EL (cell line): ENCODE measurements at places on chromosomes 7 and 10.

DNA sequence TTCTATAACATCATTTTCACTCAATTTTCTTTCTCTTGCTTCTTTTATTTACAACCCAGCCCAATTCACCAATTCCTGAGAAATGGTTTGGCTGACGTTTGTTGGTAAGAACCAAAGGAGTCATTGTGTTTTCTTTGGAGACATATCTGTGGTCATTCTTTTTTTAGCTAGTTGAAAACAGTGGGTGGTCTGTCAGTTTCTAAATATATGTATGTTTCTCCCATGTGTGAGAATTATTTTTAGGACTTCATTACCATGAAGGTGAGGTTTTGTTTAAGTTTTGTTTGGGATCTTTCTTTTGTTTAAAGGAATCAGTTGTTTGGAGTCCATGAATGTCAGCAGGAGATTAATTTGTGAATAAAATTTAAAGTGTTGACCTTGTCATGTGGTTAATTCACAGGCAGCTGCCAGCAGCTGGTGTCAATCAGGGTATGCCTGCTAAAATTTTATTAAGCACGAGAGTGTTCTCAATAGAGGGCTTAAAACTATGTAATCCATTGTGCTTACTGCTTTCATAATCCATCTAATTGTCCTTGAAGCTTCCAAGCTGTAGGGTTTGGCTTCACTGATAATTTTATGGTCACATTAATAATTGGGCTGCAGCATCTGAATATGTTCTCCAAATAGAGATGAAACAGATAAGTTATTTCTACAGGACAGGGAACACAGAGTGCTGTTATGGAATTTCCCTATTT is 38.7 kb downstream of the INSYN2A start:
- DNase-seq = no peak

- no peak for DNase-seq
These were observed 435.9 kb downstream of the PLXNA4 start for GRCh38 chr7:132140341-132140740.

- peak; percentile 34 for DNase-seq
These were observed 230.1 kb upstream of the PRPS1L1 start for GRCh38 chr7:18257711-18258110.

- DNase-seq = peak; percentile 50
These were observed 28.1 kb upstream of the NAMPT start for GRCh38 chr7:106312906-106313305.

- no peak for DNase-seq
These were observed 189.9 kb downstream of the MTERF1 start for GRCh38 chr7:91690541-91691070.

- no peak for DNase-seq
These were observed 152.7 kb downstream of the ZNF438 start for GRCh38 chr10:30878920-30879319.

- peak; percentile 45 for DNase-seq
These were observed 79.0 kb upstream of the TMEM168 start for GRCh38 chr7:112869111-112869774.

DNA sequence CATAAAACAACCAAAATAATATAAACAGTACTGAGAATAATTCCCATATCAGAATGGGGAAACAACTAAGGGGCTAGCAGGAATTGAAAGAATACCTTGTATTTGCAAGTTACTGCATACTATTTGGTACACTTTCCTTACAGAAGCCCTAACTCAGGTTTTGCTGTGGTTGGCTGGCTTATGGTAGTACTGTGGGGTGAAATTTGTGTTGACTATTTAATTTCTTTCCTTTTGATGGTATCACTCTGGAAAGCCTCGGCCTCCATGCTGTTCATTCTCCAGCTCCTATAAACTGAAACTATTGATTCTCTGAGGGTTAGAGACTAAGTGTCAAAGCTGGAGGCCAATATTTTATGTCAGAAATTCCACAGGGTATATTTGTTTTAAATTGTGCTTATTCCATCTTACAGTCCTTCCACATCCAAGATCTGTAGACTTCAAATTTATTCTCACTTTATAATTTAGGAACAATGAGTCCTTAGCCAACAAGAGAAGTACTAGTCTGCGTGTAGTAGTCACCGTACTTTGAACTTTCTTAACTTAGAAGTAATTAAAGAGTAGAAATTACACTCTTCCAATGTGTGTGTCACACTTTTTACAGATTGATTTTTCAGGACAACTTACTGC is 13.4 kb downstream of the SKIDA1 start:
- peak; percentile 23 for DNase-seq

DNA sequence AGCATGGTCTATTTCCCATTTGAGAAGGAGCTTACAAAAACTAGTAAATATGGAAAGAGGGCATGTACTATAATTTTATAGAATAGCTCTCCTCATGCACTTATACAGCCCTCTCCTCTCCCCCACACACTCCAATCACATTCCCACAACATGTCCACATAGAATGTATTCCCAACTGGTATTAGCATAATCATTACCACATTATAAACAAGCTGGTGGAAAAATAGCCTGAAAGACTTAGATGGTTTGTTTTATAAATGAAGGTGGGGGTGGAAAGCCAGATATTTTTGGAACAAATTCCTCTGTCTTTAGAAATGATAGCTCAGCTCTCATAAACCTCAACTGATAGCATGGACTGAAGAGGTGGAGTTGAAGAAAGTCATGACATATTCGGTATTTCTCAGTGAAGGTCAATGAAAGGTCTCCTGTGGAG is 410.1 kb downstream of the SUGCT start:
- DNase-seq = no peak

- peak; percentile 100 for DNase-seq
These were observed 10.9 kb upstream of the LGI1 start for GRCh38 chr10:93746844-93747284.

- peak; percentile 46 for DNase-seq
These were observed 105.5 kb upstream of the CSTF2T start for GRCh38 chr10:51804866-51805265.

DNA sequence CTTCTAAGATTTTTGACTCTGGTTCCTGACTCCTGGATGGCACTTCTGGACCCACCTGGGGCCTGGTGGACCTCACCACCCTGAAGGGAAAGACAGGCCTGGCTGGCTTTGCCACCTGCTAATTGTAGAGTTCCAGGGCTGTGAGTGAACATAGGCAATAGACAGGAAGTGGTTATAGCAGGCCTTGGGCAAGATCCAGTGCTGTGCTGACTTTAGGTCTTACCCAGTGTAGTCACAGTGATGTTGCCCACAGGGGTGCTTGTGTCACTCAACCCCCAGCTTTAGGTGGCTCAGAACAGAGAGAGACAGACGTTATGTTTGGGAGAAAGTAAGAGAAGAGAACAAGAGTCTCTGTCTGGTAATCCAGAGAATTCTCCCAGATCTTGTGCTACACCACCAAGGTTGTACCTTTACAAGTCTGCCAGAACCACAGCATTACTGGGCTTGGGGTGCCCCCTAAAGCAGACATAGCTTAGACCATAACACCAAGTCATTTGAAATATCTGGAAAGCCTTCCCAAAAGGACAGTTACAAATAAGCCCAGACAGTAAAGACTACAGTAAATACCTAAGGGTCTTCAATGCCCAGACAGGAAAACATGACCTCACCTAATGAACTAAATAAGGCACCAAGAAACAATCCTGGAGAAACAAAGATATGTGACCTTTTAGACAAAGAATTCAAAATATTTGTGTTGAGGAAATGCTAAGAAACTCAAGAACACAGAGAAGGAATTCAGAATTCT is 303.4 kb downstream of the PCLO start:
- DNase-seq = peak; percentile 67

- DNase-seq = no peak
These were observed 44.8 kb downstream of the CALML3 start for GRCh38 chr10:5569568-5569967.

DNA sequence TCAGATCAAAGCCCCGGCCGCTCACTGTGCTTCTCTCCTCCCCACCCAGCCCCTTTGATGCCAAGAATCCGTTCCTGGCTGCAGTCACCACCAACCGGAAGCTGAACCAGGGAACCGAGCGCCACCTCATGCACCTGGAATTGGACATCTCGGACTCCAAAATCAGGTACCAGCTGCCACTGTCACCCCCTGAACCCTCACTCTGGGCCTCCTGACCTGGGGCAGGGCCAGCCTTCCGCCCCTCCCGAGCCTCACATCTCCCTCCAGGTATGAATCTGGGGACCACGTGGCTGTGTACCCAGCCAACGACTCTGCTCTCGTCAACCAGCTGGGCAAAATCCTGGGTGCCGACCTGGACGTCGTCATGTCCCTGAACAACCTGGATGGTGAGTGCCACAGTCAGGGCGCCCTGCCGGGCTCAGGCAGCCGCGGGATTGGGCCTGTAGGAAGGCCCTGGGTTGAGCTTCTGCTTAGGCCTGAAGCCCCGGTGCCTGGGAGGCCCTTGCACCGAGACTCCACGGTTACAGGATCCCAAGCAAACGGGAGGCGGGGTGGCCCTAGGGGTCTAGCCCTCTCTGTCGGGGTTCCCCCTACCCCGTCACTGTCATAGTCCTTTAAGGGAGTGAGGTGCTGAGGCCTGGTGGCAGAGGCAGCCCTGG is 10.8 kb downstream of the TMEM120A start:
- DNase-seq = no peak

DNA sequence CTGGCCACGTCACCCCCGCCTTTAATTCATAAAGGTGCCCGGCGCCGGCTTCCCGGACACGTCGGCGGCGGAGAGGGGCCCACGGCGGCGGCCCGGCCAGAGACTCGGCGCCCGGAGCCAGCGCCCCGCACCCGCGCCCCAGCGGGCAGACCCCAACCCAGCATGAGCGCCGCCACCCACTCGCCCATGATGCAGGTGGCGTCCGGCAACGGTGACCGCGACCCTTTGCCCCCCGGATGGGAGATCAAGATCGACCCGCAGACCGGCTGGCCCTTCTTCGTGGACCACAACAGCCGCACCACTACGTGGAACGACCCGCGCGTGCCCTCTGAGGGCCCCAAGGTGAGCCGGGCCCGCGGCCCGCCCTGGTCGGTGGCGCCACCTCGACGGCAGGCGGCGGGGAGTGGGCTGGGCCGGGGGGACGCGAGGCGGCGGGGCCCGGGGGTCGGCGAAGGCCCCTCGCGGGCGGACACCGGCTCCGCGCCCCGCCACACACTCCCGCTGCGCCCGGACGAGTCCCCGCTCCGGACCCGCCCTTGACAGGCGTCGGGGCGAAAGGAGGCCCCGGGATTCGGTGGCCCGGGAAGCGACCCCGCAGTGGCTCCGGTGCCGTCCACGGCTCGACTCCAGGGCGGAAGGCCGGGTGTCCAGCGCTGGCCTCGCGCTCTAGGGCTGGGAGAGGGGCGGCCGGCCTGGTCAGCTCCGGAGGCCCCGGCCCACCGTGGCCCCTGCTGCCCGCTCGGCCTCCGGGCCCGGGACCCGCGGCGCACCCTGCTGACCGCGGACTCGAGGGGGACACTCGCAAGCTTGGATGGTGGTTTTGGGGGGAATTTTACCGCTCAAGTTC is 557 bp downstream of the BAG3 start:
- no peak for DNase-seq

GRCh38 chr7:138237995-138238394 is 161.7 kb downstream of the AKR1D1 start:
- no peak for DNase-seq

DNA sequence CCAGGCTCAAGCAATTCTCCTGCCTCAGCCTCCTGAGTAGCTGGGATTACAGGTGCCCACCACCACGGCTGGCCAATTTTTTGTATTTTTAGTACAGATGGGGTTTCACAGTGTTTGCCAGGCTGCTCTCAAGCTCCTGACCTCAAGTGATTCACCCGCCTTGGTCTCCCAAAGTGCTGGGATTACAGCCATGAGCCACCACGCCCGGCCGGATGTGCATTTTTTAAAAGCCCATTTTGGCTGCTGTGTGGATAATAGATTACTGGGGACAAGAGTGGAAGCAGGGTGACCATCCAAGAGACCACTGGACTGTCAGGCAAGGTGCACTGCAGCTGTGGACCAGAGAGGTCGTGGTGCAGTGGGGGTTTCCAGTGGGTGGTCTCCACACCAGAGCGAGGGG is 21.4 kb downstream of the HKDC1 start:
- DNase-seq = peak; percentile 78

- DNase-seq = no peak
These were observed 203.5 kb downstream of the CTNNA3 start for GRCh38 chr10:67492317-67493019.

DNA sequence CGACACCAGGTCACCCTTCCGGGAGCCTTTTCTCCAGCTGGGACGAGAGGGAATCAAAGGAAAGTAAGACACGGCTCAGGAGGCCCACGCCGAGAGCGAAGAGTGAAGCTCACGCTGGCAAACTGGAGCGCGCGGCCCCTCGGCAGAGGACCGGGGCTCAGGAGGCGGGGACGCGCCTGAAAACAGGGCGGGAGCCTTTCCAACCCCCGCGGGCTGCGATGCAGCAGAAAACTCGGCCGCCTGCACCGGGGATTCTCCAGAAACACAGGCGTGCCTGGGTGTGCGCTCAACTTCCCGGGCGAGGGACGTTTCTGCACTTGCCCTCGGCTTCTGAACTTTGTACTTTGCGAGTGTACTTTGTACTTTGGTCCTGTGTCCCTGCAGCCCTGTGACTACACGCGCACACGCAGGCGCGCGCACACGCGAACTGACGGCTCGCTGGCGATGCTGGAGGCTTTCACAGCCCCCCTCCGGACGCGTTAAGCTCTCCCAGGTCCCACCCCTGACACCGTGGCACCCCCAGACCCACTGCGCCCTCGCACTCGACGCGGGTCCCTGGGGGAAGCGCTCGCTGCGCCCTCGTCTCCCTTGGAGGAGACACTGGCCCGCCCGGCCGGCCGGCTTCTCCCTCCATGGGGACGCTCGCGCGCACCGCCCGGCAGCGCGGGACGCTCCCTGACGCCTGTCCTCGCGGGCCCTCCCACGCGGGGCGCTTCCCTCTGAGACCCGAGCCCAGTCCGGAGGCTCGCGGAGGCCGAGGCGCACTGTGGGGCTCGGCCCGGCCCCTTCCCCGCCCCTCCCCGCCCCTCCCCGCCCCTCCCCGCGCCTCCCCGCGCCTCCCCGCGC is 588 bp upstream of the PAOX start:
- DNase-seq = peak; percentile 58

DNA sequence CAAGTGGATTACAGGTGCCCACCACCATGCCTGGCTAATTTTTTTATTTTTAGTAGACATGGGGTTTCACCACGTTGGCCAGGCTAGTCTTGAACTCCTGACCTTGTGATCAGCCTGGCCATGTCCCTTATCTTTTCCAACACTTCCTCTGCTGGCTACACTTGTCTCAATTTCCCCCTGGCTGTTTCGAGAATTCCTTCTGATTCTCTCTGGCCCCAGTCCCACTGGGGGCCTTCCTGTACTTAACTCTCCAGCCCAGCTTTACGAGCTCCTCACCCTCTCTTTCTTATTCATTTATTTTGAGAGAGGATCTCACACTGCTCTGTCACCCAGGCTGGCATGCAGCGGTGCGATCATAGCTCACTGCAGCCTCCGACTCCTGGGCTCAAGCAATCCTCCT is 8.5 kb downstream of the EPHB4 start:
- DNase-seq = no peak

GRCh38 chr7:137801491-137801890 is 45.3 kb downstream of the DGKI start:
- no peak for DNase-seq

GRCh38 chr7:18573410-18574234 is 78.1 kb downstream of the HDAC9 start:
- DNase-seq = no peak

DNA sequence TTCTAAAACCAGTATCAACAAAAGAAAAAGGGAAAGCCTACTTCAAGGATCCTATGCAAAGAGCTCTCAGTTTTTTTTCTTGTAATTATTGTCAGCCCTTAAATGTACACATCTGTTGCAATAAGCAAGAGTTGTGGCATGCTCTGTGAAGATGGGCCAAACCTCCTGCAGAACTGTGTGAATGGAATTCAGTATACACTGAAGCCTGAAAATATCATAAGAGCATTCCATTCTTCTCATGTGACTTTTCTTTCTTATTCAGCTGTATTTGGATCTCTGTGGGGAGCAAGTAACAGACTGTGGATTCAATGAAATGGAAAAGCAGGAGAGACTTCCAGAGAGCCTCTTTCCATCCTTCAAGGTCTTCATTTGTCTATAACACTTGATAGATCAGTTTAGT is 130.7 kb downstream of the SAMD9 start:
- peak; percentile 43 for DNase-seq
